ENCODE measurements at places on chromosomes 2 and 18.

- DNase-seq, result no peak
Observed at GRCh38 chr18:76982038-76982437, 150.5 kb downstream of the MBP start.

DNA sequence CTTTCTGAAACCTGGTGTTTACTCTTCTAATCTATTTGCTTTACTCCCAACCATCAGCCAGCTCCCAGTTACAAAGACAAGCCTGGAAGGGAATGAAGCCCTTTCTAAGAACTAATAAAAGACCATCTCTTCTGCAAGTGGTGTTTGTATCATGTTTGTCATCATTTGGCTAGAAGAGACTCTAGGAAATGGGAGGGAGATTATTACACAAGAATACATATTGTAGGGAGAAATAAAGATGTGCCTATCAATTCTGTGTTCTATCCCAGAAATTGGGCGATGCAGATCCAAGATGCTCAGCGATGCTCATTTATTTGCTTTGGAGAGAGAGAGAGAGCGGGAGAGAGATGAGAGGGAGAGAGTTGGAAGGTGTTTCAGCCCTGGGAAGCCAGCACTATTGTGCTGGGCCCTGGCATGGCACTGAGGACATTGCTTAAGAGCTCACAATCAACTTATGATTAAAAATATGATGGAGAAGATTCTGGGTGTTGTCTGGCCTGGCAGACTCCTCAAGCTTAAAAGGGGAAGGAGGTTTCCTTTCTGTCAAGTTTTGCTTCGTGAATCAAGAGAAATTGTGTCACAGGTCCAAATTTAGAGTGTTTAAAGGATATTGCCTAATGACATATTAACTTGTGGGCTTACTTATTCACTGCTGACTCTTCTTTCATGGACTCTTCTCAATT, 41.8 kb upstream of the AFF3 start:
- no peak for DNase-seq

GRCh38 chr2:143776526-143777297, 647.5 kb downstream of the ARHGAP15 start:
- DNase-seq, result no peak

GRCh38 chr18:23284629-23285028, 149.3 kb downstream of the CABLES1 start:
- no peak for DNase-seq

- DNase-seq, result no peak
Observed at GRCh38 chr2:4973973-4974372, 718.2 kb upstream of the SOX11 start.

GRCh38 chr18:74040459-74041332, 106.9 kb downstream of the FBXO15 start:
- no peak for DNase-seq

DNA sequence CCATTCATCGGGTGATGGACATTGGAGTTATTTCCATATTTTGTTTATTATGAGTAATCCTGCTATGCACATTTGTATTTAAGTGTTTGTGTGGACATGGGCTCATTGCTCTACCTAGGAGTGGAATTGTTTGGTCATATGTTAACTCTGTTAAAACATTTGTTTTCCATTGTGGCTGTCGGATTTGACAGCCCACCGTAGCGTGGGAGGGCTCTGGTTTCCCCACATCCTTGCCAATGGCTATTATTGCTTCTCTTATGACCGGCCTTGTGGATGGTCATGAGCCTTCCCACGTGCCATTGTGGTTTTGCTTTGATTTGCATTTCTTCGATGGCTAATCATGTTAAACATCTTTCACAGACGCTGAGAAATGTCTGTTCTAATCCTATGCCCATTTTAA, 92.0 kb downstream of the ZNF236 start:
- DNase-seq, result no peak

DNA sequence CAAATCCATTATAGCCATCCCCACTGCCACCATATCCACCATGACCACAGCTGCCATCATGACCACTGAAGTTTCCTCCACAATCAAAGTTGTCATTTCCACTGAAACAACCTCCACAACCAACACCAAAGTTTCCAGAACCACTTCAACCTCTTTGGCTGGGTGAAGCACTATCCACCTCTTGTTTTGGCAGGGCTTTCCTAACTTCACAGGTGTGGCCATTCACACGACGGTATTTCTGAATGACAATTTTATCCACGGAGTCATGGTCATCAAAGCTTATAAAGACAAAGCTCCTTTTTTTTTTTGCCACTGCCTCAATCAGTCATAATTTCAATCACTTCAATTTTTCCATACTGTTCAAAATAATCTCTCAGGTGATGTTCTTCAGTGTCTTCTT, 89.8 kb upstream of the UGP2 start:
- no peak for DNase-seq

DNA sequence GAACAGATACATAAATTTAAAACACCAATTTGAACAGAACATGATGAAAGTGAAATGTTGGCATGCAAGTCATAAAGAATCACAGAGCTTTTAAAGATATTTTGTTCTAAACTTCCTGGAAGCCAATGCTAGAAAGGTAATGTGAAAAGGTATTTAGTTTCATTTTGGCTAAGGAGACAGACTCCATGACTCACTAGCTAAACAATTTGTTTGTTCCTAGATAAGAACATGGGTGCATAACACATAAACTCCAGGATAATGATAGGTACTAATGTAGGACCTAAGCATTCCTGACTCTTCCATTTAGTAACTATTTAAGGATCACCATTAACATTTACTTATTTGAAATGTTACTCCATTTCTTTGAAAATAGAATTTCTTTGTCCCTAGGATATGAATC, 292.5 kb upstream of the CNTNAP5 start:
- no peak for DNase-seq

DNA sequence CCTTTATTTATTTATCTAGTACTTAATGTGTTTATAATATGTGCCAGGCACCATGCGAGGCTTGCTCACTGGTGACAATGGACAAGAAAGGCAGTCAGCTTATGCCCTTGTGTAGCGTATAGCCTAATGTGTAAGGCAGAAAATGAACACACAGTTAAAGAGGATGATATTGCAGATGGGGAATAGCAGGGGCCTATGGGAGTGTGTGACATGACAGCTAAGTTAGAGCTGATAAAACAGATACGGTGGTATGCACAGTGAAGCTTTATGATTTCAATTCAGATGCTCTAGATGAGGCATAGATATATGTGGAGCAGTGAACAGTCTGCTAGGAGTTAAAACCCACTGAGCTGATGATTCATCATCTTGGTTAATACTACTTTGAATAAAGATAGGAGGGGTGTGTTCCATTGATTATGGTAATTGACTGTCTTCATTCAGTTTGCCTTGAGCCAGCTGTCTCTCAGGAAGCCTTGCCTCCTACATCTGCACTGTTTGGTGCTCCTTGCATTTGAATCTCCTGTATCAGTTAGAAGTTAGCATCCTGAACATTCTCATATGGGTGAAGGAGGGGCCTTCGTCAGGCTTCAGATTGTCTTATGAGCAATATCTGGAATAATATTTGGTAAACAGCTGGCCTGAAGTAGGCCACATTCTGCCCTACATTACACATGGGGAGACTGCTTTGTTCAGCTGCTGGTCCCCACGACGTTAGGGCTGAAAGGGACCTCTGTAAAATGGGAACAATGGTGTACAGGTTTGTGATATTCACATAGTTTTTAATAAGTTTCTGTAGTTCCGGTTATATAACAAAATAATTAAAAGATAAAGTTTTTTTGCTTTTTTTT, 13.2 kb downstream of the MAP4K4 start:
- DNase-seq, result no peak

DNA sequence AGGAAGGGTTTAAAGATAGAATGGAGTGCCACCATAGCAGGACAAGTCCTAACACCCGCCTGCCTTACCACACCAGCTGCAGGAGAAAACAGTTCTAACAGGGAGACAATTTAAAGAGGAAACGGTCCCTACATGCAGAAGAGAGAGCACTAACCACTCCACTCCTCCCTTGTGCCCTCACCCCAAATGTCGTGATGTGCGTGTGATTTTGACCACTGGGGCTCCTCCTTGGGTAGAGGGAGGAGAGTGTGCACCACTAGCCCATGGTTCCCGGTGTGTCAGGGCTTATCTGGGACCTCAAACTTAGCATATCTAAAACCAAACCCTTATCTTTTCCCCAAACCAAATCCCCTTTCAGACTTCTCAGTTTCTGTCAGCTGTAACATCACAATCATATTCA, 105.5 kb upstream of the CCDC68 start:
- DNase-seq, result no peak
